ENCODE measurements at places on chromosomes 5 and 9. TPM values are rescaled to one million over a fixed set of nuclear protein-coding genes. Genes with fewer than 3 reads are reported as not detected.

Gene LVRN
- not detected for polyA plus RNA-seq

Gene TGFBI
- polyA plus RNA-seq, result 1.7 TPM

Gene UCK1
- polyA plus RNA-seq, result 24.3 TPM

Gene PGM5
- polyA plus RNA-seq, result not detected

Gene HINT2
- polyA plus RNA-seq, result 156 TPM

All from GM12878 (cell line).